ENCODE measurements at places on chromosomes 12 and 14.

DNA sequence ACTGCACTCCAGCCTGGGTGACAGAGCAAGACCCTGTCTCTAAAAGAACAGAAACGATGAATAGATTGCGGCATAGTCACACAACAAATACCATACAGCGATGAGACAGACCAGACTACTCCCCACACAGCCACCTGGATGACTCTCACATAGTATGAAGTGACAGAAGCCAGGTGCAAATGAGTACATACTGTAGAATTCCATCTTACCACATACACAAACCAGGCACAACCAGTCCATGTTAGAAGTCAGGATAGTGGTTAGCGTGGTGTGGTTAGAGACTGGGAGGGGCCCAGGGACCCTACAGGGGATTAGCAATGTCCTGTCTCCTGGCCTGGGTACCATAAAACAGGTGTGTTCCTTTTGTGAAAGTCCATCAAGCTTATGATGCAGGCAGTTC lies 53.8 kb downstream of the FAM222A start:
- no peak for DNase-seq

GRCh38 chr12:58378028-58378427 lies 436.7 kb downstream of the ATP23 start:
- no peak for DNase-seq

GRCh38 chr14:63470962-63471793 lies 72.0 kb downstream of the PPP2R5E start:
- DNase-seq: no peak

DNA sequence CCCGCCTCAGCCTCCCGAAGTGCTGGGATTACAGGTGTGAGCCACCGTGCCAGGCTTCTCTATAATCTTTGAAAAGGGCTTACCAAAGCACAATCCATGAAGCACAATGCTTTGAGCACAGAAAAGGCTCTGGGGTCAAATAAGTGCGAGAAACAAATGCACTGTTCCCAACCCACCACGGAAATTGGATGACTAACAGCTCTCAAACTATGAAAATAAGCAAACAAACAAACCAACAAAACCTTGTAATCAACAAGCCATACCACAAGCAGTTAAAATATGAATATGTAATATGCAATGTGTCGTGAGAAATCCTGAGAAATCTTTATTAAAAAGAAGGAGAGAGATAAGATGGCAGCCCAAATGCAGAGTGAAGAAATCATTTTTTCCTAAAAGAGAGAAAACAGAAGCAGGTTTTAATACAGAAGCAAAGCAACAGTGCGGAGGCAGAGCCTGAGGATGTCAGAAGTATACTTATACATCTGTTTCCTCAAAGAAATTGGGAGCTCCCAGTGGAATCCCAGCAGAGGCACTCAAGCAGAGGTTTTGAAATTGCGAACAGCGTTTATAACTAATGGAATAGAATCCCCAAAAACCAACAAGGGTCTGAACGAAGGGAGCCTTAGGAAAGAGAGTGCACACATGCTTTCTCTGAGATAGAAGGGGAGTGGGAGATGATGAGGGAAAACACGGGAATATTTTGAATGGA lies 17.1 kb downstream of the SMCO2 start:
- no peak for DNase-seq

DNA sequence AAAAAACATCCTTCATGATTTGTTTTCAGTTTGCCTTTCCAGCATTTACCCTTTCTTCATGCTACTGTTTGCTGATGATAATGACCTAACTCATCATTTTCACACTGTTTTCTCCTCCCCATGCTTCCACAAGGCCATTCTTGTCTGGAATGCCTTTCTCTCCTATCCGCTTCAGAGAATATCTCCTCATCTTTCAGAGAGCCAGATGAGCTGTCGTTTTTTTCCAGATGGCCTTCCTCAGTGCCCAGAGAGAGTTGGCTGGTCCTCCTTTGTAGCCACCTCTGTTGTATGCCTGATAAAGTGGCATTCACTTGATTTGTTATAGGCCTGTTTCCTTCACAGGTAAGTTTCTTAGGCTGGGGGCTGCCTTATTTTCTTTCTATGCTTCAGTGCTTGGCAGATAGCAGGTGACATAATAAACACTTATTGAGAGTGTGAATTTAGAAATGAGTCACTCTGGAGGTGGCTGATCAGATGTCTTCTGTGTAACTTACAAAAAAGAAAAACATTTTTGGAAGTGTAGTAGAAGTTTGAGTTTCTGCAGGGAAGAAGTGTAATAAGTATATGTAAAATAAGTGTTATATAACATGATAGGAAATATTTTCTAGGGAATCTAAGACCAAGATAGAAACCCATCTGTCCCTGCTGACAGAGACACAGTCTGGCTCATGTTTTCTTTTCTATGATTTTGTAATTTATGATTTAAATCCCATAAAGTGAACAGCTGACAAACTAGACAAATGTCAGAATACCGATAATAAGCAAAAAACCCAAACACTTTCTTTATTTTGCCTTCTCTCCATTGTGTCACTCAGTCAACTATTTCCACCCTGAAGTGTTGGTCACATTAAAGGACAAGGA lies 174.5 kb downstream of the DACT1 start:
- DNase-seq: no peak

- DNase-seq: no peak
Observed at GRCh38 chr12:76765598-76765997, 1.7 kb downstream of the ZDHHC17 start.

GRCh38 chr14:72888636-72889201 lies 5.2 kb downstream of the DPF3 start:
- DNase-seq: no peak

- no peak for DNase-seq
Observed at GRCh38 chr12:32062881-32063280, 43.8 kb upstream of the BICD1 start.

DNA sequence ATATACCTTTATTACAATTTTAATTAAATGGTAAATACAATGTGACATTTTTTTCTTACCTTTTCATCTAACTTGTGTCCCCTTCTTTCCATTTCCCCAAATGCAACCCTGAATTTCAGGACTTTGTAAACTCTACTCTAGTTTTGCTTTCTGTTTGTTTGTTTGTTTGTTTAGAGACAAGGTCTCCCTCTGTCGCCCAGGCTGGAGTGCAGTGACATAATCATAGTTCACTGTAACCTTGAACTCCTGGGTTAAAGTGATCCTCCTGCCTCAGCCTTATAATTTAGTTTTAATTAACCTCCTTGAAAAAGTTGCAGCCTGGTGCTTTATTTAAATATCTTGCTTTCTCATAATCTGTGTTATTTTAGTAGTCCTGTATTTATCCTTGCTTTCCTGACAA lies 59.0 kb upstream of the MON2 start:
- DNase-seq: no peak

- no peak for DNase-seq
Observed at GRCh38 chr14:72613231-72613974, 280.5 kb downstream of the DPF3 start.

DNA sequence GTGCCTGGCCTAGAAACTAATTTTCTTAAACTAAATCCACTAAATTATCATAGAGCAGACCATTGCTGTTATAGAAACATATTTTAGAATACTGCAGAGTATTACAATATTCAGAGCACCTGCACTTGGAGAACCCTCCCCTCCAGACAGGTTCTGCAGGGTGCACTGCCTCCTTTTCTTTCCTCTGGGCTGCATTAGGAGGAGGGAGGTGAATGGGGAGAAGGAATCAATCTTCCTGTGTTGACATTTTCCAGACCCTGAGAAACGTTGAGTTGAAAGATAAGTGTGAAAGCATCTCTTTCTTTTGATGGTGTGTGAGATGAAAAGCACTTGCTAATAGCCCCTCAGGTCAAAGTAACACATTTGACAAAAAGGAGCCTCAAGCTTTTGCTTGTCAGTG lies 7.3 kb downstream of the SYNE2 start:
- no peak for DNase-seq

DNA sequence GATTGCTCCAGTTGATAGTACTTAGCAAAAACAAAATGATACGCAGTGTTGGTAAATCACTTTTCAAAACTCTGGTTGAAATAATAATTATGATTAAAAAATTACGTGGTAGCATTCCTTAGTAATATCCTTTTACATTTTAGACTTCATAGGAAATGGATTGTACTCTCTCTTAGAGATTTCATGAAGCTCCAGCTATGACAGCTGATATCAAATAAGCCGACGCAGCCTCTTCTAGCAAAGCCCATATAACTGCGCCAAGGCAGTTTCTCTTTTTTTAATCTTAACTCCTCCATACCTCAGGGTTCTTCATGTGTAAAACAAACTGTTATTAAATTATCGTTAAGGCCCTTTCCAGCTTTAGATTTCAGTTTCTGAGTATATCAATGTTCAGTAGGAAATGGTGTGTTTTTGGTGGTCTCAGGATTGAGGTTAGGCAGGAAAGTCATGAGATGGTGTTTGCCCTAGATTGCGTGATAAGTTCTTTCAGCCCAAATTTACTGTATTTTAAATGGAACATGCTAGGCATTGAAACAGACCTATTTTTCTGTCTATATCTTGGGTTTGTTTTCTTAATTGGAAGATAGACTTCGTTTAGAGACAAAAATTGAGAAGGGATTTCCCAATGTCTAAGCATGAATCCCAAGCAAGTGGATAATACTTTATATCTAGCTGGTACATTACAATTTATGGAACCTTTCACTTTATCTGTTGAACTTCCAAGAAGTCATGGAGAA lies 902 bp upstream of the CFL2 start:
- no peak for DNase-seq

GRCh38 chr12:26239122-26239851 lies 43.9 kb downstream of the SSPN start:
- DNase-seq: no peak

DNA sequence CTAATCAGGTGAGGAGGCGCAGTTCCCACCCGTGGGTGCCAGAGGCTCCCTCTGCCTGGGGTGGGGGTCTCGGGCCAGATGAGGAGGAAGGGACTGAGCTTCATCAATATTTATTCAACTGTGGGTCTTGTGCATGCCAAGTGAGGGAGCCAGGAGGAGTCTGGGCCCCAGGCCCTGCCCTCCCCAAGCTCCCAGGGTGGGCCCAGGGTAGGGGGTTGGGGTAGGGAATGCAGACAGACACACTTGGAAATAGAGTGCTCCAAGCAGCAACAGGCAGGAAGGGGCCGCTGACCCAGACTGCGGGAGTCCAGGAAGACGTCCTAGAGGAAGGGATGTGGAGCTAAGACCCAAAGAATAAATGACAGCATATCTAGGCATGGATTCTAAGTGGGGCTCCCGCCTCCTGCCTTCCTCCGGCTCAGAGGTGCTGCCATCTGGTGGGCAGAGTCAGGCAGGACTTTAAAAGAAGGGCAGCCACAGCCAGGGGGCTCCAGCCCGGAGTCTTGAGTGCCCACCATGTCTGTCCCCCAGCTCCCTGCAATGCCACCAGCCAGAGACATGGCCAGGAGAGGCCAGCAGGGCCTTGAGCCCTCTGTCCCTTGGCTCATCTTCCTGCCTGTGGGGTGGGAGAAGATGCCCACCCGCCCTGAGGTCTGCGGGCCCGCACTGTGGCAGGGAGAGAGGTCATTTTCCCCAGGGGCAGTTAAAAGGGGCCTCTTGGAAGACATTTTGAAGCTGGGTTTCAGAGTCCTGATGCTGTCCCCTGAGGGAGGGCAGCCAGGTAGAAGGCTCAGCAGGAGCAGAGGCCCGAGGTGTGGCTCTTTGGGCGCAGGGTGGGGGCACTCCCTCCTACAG lies 70.1 kb downstream of the PHETA1 start:
- DNase-seq: peak; percentile 5

- DNase-seq: no peak
Observed at GRCh38 chr12:106704081-106704480, 70.4 kb upstream of the RIC8B start.

DNA sequence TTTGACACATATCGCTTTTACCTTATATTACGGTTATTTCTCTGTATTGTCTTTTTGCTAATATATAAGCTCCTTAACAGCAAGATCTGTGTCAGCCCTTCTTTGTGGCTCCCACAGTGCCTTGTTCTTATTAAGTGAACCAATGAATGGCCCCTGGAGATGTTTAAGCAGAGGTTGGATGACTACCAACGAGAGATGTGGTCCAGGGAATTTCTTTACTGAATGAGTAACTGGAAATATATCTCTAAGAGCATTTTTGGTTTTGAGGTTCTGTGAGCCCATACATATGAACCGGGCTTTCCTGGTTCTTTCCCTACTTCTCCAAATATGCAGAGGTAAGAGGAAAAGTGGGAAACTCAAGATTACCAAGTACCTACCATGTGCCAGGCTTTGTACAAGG lies 23.5 kb downstream of the CALCOCO1 start:
- no peak for DNase-seq

DNA sequence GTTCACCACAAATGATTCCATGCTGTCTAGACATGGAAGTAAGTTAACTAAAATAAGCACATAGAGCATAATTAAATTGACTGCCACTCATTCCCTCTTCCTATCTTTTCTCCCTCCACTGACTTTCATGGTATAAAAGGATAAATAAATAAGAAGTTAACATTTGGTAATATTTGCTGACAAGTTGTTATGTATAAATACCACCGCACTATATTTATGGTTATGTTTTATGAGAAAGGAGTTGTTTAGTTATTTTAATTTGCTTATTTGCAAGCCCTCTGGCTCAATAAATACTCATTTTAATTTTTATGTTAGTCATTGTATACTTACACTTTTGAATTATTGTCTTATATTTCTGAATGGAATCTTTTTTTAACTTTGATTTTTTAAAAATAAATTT lies 113.5 kb downstream of the MIPOL1 start:
- no peak for DNase-seq

DNA sequence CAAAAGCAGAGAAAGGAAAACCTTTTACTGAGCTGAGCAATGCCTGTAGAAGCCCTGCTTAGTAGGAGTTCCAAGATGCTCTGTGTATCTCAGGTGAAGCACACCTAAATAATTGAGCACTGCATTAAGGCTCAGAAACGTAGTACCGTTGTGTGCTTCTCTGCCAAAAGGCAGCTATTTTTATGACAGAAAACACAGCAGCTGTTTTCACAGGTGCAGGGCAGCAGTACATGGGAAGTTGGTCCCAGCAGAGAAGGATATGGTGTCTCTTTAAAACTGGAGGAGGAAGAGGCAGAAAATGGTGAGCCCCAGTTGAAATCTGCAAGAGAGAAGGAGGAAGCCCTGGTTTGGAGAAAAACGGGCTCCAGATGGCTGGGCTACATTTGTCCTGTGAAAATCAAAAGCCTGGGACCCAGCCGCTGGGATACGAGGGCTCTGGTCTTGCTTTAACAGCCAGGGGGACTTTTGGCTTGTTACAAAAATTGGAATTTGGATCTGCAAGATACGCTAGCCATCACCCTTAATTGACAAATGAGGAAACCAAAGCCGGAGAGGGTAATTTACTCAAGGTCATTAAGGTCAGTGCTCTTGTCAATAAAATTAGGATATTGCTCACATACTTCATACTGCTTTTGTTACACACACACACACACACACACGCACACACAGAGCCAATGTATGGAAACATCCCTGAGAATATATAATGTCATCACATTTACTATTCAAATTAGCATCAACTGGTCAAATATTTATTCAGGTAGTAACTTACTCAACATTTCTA lies 27.3 kb downstream of the SPRING1 start:
- no peak for DNase-seq

GRCh38 chr12:53499266-53500141 lies at the start of gene MAP3K12:
MAP3K12 (minus strand) TSS chr12:53499458; CDS start chr12:53487391, 12,067 bp downstream.
- peak; percentile 57 for DNase-seq

DNA sequence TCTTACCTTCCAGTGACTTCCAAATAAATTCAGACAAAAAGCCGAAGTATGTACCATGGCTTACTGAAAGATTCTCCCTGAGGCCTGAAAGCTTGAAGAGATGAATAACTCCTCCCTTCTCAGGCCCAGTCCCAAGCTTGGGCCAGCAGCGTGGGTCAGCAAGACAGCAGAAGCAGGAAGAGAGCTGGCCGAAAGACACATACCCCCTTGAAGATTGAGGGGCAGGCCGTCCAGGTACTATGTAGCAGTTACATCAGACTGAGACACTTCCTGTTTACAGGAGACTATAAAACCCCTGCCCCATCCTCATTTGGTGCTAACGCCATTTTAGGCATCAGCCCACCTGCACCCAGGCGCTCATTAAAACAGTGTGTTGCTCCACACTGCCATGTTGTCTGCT lies 15.0 kb downstream of the NDUFA12 start:
- DNase-seq: no peak

Data from NK-92 treated with Interleukin-12 subunit alpha and Interleukin-12 subunit beta, amount 100 ng/mL, for 24 hours (cell line).